ENCODE measurements at places on chromosomes 2 and 18. TPM values are rescaled to one million over a fixed set of nuclear protein-coding genes. Genes with fewer than 3 reads are reported as not detected.

The EGR4 gene
- 0.79 TPM for total RNA-seq

The SLC19A3 gene
- total RNA-seq = not detected

The DSEL gene
- 0.41 TPM for total RNA-seq

The SAG gene
- total RNA-seq = not detected

The MOCOS gene
- total RNA-seq = 0.34 TPM

The SIX3 gene
- total RNA-seq = not detected

The DYNAP gene
- not detected for total RNA-seq

The UPP2 gene
- not detected for total RNA-seq

The KIAA2012 gene
- total RNA-seq = not detected

The SPHKAP gene
- not detected for total RNA-seq

The HYCC2 gene
- 27.2 TPM for total RNA-seq

The CENPO gene
- 28.0 TPM for total RNA-seq

The PPP3R1 gene
- 74.2 TPM for total RNA-seq

The RSAD2 gene
- 2.8 TPM for total RNA-seq

The FOSL2 gene
- total RNA-seq = 71.5 TPM

The ZNF142 gene
- 68.5 TPM for total RNA-seq

The TAF1B gene
- 26.4 TPM for total RNA-seq

The ACMSD gene
- total RNA-seq = not detected

The SLC23A3 gene
- total RNA-seq = 0.71 TPM

The IL36G gene
- total RNA-seq = not detected

The MC2R gene
- not detected for total RNA-seq

The ESCO1 gene
- total RNA-seq = 12.3 TPM

The SRD5A2 gene
- not detected for total RNA-seq

The LMAN1 gene
- total RNA-seq = 106 TPM

The VIL1 gene
- total RNA-seq = 0.24 TPM

The TTN gene
- 0.45 TPM for total RNA-seq

The ANTXR1 gene
- total RNA-seq = 0.40 TPM

The CRACDL gene
- total RNA-seq = 0.16 TPM

The CAPN14 gene
- total RNA-seq = 0.14 TPM

The STON1 gene
- total RNA-seq = 0.46 TPM

The POTEC gene
- not detected for total RNA-seq

The GKN2 gene
- not detected for total RNA-seq

The CYP27A1 gene
- total RNA-seq = 0.14 TPM

The IKZF2 gene
- 8.0 TPM for total RNA-seq

The SERPINB4 gene
- total RNA-seq = not detected

The ALPI gene
- total RNA-seq = not detected

The RTP5 gene
- total RNA-seq = 0.13 TPM

The MBD2 gene
- 119 TPM for total RNA-seq

The SLC5A7 gene
- total RNA-seq = not detected

The DIPK1C gene
- not detected for total RNA-seq

The UGT1A10 gene
- total RNA-seq = not detected

The MRO gene
- not detected for total RNA-seq

The SERPINB11 gene
- total RNA-seq = not detected

The UBE2E3 gene
- 30.1 TPM for total RNA-seq

The CAPN13 gene
- total RNA-seq = 0.08 TPM

The CD226 gene
- total RNA-seq = 129 TPM

The CDH19 gene
- total RNA-seq = not detected

The SERPINB7 gene
- not detected for total RNA-seq

The EPB41L3 gene
- 0.25 TPM for total RNA-seq

The UNC80 gene
- total RNA-seq = 0.03 TPM

The VWC2L gene
- not detected for total RNA-seq

The PCBP1 gene
- 462 TPM for total RNA-seq

The YIPF4 gene
- 36.6 TPM for total RNA-seq

The UGT1A7 gene
- total RNA-seq = not detected

The LIPG gene
- total RNA-seq = 0.15 TPM

The TTR gene
- 1.1 TPM for total RNA-seq

The HMSD gene
- 9.5 TPM for total RNA-seq

All from activated T-cell treated with anti-CD3 and anti-CD28 coated beads, Interleukin-2, amount 50 U/mL, for 4 hours (primary cell).